ENCODE measurements at places on chromosomes 6 and 20.

DNA sequence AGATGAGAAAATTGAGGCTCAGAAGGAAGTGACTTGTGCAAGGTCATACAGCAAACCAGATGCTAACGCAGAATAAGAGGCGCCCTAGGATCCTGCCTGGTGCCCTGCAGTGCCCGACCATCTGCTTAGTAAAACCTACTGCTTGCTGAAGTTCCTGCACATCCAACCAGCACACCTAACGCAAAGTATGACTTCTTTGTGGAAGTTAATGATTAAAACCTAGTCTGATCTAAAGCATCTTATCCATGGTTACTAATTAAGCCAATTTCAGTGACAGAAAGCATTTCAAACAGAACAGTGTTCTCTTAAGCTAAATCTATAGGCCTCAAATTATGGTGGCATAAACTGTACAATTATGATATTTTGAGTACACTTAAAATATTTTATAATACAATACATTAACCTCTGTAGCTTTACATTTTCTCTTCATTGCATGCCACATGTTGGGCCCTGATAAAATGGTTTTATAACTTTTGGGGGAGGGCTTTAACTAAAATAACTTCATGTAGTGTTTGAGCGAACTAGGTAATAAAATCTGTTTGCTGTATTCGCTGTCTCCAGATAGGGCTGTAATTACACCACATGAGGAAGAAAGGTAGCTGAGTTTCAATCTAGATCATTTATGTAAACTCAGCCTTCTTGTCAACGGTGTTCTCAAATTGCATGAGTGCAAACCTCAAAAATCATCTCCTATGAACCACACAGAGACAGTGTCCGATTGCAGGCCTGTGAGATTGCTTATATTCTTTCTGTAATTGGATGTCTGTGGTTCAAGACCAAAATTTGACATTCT lies 37.5 kb upstream of the BEND3 start:
- DNase-seq: no peak

- no peak for DNase-seq
Observed at GRCh38 chr6:111481836-111482187, 1.2 kb downstream of the REV3L start.

DNA sequence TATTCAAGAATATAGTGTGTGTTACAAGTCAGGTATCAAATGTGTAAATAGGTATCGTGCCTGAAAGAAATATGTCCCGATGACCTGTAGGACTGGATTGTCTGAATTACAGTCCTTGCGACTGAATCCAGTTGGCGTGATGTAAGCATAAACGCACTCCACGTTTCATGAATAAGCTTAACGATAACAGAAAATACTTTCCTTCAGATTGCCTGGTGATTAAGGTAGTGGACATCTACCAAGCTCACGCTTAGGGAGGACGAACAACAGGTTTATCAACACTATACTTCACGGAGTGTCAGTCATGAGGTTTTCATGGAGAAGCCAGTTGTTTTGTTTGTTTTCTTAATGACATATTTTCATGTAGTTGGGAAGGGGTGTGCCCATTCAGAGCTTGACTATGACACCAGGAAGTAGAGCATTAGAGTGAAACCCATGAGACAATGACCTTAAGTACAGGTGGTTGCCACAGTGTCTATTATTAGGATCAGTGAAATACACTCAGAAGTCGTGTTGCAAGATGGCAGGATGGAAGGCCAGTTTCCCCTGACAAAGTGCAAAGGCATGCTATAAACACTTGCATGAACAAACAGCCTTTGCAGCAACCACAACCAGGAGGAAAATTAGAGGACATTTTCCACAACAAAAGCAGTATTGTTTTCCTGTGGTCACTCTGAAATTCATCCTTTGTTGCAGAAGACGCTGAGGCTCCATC lies 305.8 kb upstream of the PRDM1 start:
- no peak for DNase-seq

DNA sequence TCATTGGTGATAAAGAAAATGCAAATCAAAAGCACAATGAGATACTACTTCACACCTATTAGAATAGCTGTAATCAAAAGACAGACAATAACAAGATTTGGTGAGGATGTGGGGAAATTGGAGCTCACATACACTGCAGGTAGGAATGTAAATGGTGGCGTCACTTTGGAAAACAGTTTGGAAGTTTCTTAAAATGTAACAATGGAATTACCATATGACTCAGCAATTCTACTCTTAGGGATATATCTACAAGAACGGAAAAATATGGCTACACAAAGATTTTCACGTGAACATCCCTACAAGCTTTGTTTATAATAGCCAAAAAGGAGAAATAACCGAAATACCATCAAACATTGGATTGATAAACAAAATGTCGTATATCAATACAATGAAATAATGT lies 270.4 kb downstream of the DOK5 start:
- no peak for DNase-seq

- DNase-seq: no peak
Observed at GRCh38 chr6:139525415-139525814, 151.0 kb upstream of the CITED2 start.
